EH (cell line): ENCODE measurements at places on chromosomes 11 and 22.
A peak's percentile ranks its signal among the peaks of the same experiment; 100 is the strongest.

- peak; percentile 94 for DNase-seq
These were observed 80.7 kb upstream of the PPARA start for GRCh38 chr22:46069521-46070214.

- no peak for DNase-seq
These were observed 20.5 kb upstream of the EFCAB6 start for GRCh38 chr22:43832393-43833265.

GRCh38 chr22:30485362-30485988, 13.7 kb upstream of the SEC14L3 start:
- peak; percentile 63 for DNase-seq

DNA sequence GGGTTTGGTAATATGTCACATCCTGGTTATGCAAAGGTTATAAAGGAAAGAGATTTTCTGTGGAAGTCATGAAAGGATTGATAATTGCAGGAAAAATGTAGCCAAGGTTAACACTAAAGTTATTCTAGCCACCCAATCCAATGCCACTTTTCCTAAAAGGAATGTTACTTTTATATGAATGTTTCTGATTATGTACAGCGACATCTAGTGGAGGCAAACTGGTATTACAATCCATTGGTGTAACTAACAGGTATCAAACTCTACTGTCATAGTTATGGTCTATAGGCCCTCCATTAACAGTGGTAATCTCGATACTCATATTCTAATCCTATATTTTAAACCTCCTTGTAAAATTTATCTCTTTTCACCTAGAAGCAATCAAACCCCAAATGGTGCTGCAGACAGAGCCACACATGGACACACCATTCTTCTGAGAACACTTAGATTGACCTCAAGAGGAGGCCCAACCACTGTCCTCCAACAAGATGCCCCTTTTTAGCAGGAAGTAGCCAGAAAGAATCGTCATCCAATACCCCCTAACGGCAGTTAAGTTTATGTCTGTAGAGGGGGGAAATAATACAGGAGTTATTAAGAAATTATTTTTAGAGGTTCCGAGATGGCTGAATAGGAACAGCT, 74.9 kb upstream of the RAG2 start:
- peak; percentile 62 for DNase-seq

DNA sequence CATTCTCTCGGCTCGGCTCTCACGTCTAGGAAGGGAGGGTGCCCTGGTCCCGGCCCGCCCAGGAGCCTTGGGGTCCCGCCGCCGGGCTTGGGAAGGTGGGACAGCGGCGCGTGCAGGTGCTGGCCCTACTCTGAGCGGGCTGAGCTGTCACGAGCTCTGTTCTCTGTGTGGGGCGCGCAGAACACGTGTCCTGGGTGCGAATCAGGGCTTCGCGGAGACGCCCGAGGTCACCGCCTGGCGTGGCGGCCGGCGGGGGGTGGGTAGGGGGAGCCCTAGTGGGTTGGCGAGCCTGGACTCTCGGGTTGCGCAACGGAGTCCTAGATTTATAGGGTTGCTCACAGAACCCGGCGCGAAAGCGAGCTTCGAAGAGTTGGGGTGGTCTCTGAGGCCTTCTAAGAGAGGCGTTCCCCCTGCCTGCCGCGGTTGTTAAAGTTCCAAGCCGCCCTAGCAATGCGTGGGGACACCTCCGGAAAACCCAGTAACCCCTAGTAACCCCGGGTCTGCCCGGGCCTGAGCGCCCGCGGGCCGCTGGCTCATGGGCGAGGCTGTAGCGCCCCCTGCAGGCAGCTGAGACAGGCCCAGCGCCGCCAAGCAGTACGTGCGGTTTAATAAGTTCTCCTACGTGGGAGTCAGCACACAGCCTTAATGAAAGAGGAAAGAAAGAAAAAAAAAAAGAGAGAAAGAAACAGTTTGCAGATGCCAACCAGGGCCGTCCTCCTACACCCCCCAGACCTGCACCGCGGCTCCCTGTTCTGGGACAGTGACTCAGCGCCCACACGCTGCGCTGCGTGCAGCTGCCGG, 2.7 kb downstream of the ADM start:
- peak; percentile 96 for DNase-seq

DNA sequence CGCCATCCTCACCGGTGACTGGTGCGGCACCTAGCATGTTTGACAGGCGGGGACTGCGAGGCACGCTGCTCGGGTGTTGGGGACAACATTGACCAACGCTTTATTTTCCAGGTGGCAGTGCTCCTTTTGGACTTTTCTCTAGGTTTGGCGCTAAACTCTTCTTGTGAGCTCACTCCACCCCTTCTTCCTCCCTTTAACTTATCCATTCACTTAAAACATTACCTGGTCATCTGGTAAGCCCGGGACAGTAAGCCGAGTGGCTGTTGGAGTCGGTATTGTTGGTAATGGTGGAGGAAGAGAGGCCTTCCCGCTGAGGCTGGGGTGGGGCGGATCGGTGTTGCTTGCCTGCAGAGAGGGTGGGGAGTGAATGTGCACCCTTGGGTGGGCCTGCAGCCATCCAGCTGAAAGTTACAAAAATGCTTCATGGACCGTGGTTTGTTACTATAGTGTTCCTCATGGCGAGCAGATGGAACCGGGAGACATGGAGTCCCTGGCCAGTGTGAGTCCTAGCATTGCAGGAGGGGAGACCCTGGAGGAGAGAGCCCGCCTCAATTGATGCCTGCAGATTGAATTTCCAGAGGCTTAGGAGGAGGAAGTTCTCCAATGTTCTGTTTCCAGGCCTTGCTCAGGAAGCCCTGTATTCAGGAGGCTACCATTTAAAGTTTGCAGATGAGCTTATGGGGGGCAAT, 1.1 kb downstream of the NEAT1 start:
- DNase-seq: peak; percentile 54

- DNase-seq: no peak
These were observed 10.1 kb downstream of the PKNOX2 start for GRCh38 chr11:125174686-125175085.

- no peak for DNase-seq
These were observed 60.1 kb upstream of the MPEG1 start for GRCh38 chr11:59272771-59273372.

DNA sequence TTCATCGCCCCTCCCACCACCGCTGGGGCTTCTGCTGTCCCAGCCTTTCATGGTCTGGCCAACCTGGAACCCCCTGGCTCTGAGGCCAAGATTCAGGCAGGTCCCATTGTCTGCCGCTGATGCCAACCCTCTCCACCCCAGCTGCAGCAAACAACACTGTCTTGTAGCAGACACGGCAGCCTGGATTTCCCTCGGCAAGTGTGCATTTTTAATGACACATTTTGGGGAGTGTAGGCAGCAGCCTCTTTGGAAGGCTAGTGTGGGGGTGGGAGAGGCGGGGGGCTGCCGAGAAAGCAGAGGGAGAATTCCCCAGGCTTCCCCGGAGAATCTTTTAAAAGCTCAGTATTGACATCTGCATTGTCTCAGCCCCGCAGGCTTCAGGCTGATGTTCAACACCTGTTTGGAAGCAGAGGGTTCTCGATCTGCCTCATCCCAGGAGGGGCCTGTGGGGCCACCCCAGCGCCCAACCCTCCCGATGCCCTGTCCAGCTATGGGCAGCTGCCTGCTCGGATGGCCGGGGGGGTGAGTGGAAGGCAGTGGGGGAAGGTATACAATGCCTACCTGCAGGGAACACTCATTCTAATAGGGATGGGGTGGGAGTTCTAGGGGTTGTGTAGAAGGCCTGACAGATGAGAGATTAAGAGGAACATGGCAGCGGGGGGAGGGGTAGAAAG, 41.5 kb downstream of the NECTIN1 start:
- DNase-seq: no peak

GRCh38 chr22:19522190-19522880, 1.9 kb downstream of the CLDN5 start:
- no peak for DNase-seq

GRCh38 chr11:10818594-10818993, 9.9 kb upstream of the EIF4G2 start:
- DNase-seq: peak; percentile 96

DNA sequence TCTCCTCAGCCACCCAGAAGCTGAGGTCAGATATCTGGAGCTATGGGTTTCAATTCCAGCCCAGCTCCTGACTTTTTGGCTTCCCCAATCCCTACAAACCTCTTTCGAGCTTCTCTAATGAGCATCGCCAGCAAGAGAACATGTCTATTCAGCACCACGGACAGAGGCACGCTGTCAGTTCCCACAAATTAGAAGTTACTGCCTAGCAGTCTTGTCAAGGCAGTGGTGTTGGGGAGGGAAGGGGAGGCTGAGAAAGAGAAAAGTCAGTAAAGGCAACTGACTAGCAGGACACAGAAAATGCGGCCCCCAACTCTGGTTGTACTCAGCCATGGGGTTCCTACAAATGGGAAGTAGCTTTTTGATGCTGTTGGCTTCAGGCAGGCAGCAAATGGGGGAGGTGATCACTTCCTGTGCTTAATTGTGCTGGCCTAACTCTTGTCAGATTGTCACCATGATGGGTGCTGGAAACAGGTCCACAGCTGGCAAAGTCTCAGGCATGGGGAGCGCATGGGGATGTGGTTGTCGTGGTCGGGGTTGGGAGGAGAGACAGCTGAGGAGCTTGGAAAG, 205.9 kb downstream of the ST3GAL4 start:
- DNase-seq: peak; percentile 77

DNA sequence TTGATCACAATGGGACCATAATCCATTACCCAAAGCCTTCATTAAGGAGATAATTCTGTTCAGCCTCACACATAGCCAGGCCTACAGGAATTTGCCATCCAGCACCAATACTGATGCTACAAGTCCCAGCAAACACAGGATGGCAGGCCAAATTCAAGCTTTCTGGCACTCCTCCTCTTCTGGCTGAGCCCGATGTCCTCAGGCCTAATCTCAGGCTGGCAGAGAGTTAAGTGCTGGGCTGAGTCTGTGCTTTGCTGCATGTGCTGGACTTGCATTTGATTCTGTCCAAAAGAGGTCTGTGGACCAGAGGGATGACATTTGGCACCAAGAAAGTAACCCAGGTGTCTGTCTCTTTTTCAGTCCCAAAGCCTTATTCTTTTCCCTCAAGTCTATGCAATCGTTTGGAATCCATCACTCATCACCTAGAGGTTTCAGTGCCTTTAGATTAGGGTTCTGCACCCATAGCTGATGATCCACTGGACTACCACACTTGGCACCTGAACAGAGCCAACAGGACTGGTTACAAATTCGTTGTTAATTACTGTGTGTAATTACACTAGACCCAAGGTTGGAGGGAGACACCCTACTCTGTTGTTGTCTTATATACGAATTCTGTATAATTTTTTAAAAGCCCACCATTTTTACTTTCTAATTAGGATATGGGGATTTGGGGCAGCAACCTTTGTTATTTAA, 19.4 kb upstream of the LIN7C start:
- DNase-seq: no peak

GRCh38 chr11:23778971-23779370, 717.9 kb upstream of the LUZP2 start:
- peak; percentile 39 for DNase-seq

- no peak for DNase-seq
These were observed 1.1 kb downstream of the GATD1 start for GRCh38 chr11:776263-776560.

- no peak for DNase-seq
These were observed 106.1 kb downstream of the ZBTB16 start for GRCh38 chr11:114165326-114166230.

DNA sequence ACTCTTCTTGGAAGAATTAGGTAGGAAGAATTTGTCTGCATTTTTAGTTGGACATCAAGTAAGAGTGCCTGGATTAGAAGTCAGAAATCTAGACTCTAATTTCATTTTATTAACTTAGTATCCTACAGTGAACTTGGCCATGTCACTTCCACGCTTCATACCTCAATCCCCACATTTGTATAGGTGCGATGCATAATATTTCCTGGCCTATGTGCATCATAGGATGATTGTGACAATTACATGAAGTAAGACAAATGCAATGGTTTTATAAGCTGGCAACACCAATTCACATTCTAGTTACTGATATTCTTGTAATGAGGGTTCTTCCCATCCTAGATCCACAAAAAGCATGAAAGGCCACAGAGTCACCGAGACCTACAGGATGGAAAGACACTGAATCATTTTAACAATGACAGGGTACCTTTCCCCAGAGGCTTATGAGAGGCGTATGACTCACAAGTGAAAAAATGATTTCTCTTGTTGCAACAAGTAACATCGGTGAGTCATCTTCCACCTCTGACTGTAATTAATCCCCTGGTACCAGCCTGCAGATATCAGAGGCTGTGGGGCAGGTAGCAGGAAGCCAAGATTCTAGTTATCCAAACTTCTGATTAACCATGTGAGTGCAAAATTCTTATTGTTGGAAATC, 56.0 kb upstream of the OR5AK2 start:
- peak; percentile 6 for DNase-seq

GRCh38 chr11:119847853-119848252, 118.9 kb upstream of the NECTIN1 start:
- DNase-seq: no peak

DNA sequence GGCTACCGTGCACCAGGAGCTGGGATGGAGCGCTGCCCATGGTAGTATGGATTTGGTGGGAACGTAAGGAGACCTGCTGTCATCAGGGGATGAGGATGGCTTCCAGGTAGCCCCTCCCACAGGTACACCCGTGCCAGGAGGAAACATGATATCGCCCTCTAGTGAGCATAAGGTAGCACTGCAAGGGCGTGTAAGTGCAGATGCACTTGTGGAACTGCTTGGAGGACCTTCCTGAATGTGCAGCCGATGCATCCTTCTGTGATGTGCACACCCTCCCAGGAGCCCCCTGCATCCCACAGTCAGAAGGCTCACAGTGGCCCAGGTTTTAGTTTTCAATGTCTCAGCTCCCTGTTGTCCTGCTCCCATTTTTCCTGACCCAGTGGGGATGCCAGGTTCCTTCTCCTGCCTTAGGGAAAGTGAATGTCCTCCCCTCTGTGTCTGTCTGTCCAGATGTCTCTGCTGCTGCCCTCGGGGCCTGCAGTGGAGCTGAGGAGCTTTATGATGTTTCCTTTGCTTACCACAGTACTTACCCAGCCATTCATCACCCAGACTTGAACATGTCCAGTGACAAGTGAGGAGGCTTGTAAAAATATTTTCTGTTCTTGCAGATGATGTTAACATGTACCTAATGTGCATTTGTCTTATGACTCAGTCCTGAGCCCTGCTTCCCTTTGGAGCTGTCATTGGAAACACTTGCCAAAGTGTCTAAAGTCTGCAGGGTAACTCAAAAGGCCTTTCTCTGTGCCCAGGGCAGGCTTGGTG, 49.2 kb downstream of the DBX1 start:
- peak; percentile 99 for DNase-seq

GRCh38 chr22:37906364-37907008, 389 bp downstream of the MICALL1 start:
- no peak for DNase-seq

GRCh38 chr11:123578778-123579481, 75.5 kb downstream of the SCN3B start:
- DNase-seq: no peak
